CD4-positive, alpha-beta T cell treated with Interleukin-1 beta for 1 hour (primary cell): ENCODE measurements at places on chromosomes 13 and 19.

DNA sequence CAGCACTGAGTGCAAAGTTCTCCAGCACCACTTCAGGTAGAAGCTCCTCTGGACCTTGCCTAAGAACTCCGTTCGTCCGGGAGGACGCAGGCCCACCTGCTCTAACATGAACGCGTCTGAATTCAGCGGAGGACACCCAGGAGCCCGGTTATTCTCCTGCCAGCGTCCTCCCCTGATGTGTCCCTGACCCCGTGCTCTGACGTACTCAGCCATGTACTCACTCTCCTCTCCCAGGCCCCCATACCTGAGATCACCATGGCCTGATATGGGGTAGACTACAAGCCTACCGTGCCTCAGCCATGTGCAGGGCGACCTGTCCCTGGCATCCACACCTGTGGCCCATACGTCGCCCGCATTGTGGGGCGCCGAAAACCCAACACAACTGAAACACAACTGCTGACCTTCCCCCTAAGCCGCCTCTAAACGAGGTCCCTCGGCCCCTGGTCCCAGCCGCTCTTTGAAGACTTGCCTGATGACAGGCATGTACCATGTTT lies 744 bp upstream of the ZNF584 start:
- DNase-seq: no peak

- DNase-seq: no peak
Observed at GRCh38 chr19:29620931-29621351, 14.9 kb downstream of the POP4 start.

DNA sequence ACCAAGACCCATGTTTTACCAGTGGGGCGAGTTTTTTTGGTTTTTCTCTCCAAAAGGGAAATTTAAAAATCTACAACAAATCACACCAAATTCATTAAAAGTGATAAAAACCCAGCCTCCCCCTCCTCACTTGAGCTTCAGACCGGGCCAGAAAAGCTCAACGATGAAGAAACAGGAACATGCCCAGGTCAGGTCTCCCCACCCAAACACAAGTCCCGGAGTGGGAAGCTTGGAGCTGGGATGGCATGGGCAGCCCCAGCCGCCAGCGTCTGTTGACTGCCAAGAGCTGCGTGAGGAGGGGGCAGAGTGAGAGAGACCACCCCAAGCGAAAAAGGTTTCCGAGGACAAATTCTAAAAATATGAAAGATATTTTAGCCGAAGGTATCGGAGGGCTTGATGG lies 3.7 kb downstream of the RNU6-9 start:
- DNase-seq: no peak

GRCh38 chr19:38674388-38675171 lies 27.1 kb downstream of the ACTN4 start:
- DNase-seq: no peak

- DNase-seq: no peak
Observed at GRCh38 chr13:105702441-105702840, 833.0 kb downstream of the EFNB2 start.

- DNase-seq: no peak
Observed at GRCh38 chr19:42099336-42099925, 23.5 kb downstream of the ZNF574 start.

- DNase-seq: no peak
Observed at GRCh38 chr13:63554157-63554556, 2138.5 kb upstream of the PCDH20 start.

- no peak for DNase-seq
Observed at GRCh38 chr19:14150770-14151661, 14.6 kb upstream of the ASF1B start.

DNA sequence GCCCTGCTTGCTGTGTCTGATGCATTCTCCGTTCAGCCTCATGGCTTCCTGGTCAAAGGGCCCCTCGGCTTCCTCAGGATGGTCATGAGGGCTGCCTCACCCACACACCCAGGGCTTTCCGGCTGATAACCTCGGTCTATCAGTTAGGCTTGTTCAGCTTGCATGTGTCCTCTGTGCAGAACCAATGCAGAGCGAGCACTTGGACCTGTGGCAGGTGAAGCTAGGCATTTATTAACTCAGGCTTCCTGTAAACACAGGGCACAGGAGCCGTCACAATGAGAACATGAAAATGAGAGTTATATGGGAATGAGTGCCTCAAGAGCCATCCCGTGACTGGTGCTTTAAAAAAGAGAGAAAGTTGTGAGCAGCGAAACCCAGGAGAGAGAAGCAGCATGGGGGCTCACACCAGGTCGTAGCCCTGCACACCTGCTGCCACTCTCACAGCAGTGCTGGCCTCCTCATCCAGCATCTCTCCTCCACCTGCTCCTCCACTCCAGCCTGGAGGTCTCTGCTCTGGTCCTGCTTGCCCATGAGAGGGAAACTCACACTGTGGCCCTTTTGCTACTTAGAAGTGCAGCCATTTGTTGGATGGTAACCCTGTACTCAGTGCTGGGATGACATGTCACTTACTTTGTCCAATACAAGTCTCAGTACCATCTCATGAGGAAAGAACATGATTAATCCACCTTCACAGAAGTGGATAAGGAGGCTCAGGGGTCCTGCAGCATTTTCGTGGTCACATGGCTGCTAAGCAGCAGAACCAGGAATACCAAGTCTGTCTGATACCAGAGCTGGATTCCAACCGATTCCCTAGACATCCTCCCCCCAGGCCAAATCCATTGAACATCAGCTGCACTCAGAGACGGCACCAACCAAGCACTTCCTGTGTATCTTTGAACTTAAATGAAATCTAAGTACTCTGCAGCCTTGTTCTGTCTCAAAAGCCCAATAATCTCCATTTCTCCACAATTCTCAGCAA lies 50.5 kb upstream of the IRS2 start:
- no peak for DNase-seq

DNA sequence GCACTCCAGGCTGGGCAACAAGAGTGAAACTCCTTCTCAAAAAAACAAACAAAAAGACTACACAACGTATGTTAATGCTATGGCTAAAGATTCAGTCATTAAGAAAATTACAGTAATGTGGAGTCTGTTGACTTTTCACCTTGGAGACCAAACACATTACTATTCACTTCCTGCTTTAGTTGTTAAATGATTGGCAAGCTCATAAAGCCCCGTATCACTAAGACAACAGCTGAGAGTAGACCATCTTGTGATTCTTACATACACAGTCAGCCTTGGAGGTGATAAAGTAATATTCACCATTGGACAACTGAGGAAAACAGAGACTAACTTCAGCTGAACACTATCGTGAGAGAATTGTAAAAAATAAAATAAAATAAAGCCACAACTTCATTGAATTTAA lies 86.5 kb downstream of the KCTD12 start:
- peak; percentile 23 for DNase-seq

GRCh38 chr13:61414686-61415057 lies 977 bp downstream of the PCDH20 start:
- DNase-seq: no peak

GRCh38 chr19:34243876-34244578 lies 10.3 kb upstream of the GARRE1 start:
- no peak for DNase-seq

- no peak for DNase-seq
Observed at GRCh38 chr19:49337267-49338022, 2.2 kb downstream of the CD37 start.

DNA sequence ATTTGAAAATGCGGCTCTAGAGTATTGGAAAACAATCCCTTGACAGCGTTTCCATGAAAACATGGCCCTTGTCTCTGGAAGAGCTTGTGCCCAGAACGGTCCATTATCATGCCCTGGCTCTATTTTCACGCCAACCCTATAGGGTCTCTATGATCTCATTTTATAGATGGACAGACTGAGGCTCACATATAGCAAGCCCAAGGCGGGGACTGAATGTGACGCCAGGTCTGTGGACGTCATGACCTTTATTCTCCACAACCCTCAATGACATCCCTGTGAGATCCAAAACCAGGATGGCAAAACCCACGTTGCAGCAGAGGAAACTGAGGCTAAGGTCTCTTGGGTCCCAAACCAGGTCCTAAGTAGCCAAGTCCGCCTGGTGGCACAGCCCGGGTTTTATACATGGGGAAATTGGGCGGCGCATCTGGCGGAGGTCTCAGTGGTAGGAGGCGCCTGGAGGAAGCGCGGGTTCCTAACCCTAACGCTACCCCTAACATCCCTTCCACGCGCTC lies 425 bp upstream of the COLGALT1 start:
- DNase-seq: no peak

- DNase-seq: no peak
Observed at GRCh38 chr19:40721936-40722661, 5.2 kb downstream of the ITPKC start.
